Osteocyte (in vitro differentiated cells): ENCODE measurements at places on chromosomes 7 and 10. TPM values are rescaled to one million over a fixed set of nuclear protein-coding genes. Genes with fewer than 3 reads are reported as not detected.

- H3K4me1 ChIP-seq, result peaks cover 3% of the 10 kb centered on the region
- H3K36me3 ChIP-seq, result peaks cover 33% of the 10 kb centered on the region
- DNase-seq, result peak; percentile 21
- no peak overlapping the region for H3K4me3 ChIP-seq
- H3K27ac ChIP-seq, result no peak overlapping the region
Measured at GRCh38 chr7:140704205-140704604, 7.7 kb downstream of the NDUFB2 start.

Gene PSMG3
- 25.6 and 28.9 TPM in 2 replicates for total RNA-seq

GRCh38 chr7:34357068-34357467 is 300.9 kb upstream of the NPSR1 start:
- no peaks in the 10 kb centered on the region for H3K27me3 ChIP-seq
- H3K4me3 ChIP-seq, result no peak overlapping the region
- no peak for DNase-seq
- no peak overlapping the region for H3K27ac ChIP-seq
- peaks cover 9% of the 10 kb centered on the region for H3K4me1 ChIP-seq

DNA sequence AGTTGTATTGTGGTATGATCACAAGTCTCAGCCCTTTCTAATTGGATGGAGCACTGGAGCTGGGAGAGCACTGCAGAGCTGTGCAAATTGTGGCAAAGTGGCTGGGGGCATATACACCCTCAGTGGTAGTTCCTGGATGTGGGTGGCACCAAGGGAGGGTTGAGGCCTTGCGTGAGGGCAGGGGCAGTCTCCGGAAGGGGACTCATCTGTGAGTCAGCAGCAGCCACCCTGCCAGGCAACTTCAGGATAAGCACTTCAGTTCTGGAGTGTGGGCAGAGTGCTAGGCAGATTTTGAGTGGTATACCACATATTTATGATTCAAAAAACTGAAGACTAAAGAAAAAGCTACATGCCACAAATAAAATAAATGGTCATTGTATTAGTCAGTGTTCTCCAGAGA is 210.5 kb downstream of the ETV1 start:
- peaks cover 12% of the 10 kb centered on the region for H3K4me1 ChIP-seq
- H3K36me3 ChIP-seq, result no peaks in the 10 kb centered on the region
- peak overlapping the region; percentile 34 for H3K27ac ChIP-seq
- no peaks in the 10 kb centered on the region for H3K27me3 ChIP-seq

- H3K4me3 ChIP-seq, result no peak overlapping the region
- H3K36me3 ChIP-seq, result no peaks in the 10 kb centered on the region
- no peaks in the 10 kb centered on the region for H3K27me3 ChIP-seq
- no peak for DNase-seq
- no peak overlapping the region for H3K27ac ChIP-seq
- H3K4me1 ChIP-seq, result peaks cover 24% of the 10 kb centered on the region
Measured at GRCh38 chr7:2608921-2609411, 22.8 kb upstream of the TTYH3 start.

DNA sequence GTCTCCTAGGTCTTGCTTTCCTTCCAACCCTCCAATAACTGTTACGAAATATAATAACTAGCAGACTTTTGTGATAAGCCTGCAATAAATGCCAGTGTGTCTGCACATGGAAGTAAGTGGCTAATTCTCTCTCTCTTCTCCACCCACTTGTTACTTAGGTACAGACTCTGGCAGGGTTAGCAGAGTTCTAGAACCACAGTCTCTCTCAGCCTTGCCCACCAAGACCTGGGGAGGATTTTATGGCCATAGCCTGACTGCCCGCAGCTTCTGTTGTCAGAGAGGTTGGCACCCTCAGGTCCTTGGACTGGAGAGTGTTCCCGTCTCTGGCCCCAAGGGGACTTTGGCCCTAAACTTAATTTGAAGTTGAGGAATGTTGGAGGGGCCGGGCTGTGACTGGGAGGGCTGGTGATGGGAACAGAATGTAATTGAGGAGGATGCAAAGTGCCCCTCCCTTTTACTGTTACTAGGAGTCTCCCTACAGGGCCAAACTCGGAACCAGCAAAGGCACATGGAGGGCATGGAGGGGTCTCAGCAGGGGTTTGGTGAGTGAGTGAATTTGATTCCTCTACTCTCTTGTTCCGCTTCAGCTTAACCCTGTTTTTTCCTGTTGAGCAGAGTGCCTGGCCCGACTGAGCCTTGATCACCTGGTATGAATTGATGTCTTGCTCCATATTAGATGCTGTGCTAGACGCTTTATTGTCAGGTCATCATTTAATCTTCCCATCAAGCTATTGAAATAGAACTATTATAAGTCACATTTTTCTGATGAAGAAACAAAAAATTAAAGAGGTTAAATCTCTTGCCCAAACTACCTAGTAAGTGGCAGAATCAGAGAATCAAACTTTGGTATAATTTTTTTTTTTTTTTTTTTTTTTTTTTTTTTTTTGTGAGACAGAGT is 37.0 kb upstream of the LCOR start:
- no peaks in the 10 kb centered on the region for H3K36me3 ChIP-seq
- peak; percentile 40 for DNase-seq
- H3K27me3 ChIP-seq, result peaks cover 26% of the 10 kb centered on the region
- no peak overlapping the region for H3K4me3 ChIP-seq
- no peaks in the 10 kb centered on the region for H3K4me1 ChIP-seq

- peaks cover 2% of the 10 kb centered on the region for H3K27me3 ChIP-seq
- H3K27ac ChIP-seq, result no peak overlapping the region
- no peaks in the 10 kb centered on the region for H3K36me3 ChIP-seq
Measured at GRCh38 chr7:44962483-44963251, 16.1 kb downstream of the MYO1G start.

Gene GPR26
- not detected in 2 replicates for total RNA-seq

Gene DRGX
- not detected in 2 replicates for total RNA-seq

DNA sequence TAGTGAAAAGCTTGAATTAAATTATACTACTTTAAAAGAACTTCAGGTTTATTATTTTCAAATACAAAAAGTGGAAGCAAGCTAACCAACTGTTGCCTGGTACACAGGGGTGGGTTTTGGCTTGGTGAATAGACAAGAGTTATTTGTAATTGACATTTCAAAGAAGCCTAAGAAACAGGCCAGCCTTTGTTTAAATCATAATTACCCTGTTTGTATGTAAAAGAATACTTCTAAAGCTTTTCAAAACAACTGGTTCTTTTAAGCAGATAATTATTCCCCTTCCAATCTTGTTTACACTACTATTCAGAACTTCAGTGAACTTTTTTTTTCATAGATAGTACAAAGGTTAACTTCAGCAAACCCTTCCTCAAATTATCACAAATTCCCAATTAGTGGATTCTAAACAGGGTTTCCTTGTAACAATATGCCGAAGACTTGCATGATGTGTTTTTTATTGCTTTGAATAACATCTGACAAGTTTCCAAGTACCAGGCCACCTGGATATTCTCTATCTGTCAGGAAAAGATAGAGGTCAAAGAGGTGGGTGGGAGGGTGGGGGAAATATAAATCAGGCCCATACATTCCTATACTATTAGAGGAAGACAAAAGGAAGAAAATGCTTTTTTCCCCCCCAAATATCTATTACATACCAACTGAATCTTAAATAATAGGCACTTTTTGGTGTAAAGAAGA is 20.4 kb downstream of the SSMEM1 start:
- no peak for DNase-seq
- H3K27me3 ChIP-seq, result no peaks in the 10 kb centered on the region
- no peak overlapping the region for H3K27ac ChIP-seq
- H3K4me1 ChIP-seq, result peaks cover 13% of the 10 kb centered on the region
- H3K36me3 ChIP-seq, result no peaks in the 10 kb centered on the region
- no peak overlapping the region for H3K4me3 ChIP-seq

Gene KLHL7
- 48.1 and 50.2 TPM in 2 replicates for total RNA-seq

DNA sequence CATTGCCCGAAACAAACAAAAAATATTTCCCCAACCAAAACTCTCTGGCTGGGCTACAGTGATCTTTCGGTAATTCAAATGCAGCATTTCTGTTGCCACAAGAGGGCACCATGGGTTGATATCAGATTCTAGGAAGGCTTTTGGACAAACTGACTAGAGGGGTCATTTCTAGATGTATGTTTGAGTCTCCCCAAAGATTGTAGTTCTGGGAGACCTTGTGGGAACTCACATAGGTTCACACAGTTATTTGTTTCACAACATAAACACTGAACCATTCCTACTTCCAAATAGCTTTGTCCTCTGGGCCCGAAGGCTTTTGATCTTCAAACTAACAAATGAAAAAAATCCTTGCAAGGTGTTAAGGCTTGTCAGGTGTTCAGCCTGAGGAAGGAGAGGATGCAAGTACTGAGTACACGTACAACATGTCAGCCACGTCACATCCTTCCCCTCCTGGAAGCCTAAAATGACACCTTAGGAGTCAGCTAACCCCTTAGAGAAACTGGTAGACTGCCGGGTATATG is 37.0 kb upstream of the IL15RA start:
- no peak overlapping the region for H3K27ac ChIP-seq
- DNase-seq, result no peak
- peaks cover 42% of the 10 kb centered on the region for H3K27me3 ChIP-seq
- H3K36me3 ChIP-seq, result no peaks in the 10 kb centered on the region

Gene KCP
- 0.55 and 0.70 TPM in 2 replicates for total RNA-seq
